ENCODE measurements at places on chromosomes 3 and 15.

DNA sequence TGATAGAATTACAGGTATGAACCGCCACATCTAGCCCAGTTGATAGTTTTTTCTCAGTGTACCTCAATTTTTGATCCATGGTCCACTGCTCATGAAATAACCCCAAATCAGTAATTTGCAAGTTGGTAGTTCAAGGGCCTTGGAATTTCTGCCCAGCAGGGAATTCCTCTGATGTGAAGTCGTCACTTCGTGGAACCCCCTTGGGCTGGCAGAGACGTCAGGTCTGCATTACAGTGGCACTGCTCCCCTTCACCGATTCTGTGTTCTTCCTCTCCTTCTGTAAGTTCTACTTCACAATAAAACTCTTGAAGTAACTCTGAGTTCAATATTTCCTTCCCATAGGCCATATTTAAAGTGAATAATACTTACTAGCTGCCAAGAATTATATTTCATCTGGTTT is 881.0 kb downstream of the OTOL1 start:
- DNase-seq: no peak

GRCh38 chr3:101310978-101311375 is 9.4 kb downstream of the IMPG2 start:
- DNase-seq: no peak

DNA sequence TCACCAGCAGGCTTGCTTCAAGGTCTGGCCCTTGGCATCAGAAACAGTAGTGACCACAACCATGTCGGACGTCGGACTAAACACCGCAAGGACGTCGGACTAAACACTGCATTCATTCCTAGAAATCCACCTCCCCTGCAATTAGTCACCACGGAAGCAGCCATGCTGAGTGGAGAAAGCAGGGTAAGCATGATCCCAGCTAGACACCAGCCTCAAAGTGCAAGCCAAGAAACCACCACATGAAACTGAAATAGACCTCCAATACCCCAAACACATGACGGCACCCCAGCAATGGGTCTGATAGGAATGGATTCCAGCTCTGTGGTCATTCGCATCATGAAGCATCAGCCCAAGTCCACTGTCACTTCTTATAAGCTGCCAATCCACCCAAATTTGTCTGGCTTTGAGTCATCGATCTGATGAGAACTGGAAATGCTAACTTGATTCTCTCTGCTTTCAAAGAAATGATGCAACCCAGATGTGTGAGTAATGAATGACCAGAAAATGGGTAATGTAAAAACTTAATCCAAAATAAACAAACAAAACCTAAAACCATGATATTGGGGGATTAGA is 348.3 kb upstream of the TMCO5A start:
- DNase-seq: no peak

- no peak for DNase-seq
Measured at GRCh38 chr3:10771486-10772270, 44.4 kb upstream of the SLC6A11 start.

- no peak for DNase-seq
Measured at GRCh38 chr3:60854791-60855190, 396.5 kb downstream of the FHIT start.

All from NCI-H1694 treated with DMSO at 0.1 percent for 48 hours (cell line).